Stimulated activated CD4-positive, alpha-beta T cell treated with anti-CD3 and anti-CD28 coated beads, Interleukin-4, amount 100 ng/mL, for 1 hour (primary cell): ENCODE measurements at places on chromosomes 12 and 14.

DNA sequence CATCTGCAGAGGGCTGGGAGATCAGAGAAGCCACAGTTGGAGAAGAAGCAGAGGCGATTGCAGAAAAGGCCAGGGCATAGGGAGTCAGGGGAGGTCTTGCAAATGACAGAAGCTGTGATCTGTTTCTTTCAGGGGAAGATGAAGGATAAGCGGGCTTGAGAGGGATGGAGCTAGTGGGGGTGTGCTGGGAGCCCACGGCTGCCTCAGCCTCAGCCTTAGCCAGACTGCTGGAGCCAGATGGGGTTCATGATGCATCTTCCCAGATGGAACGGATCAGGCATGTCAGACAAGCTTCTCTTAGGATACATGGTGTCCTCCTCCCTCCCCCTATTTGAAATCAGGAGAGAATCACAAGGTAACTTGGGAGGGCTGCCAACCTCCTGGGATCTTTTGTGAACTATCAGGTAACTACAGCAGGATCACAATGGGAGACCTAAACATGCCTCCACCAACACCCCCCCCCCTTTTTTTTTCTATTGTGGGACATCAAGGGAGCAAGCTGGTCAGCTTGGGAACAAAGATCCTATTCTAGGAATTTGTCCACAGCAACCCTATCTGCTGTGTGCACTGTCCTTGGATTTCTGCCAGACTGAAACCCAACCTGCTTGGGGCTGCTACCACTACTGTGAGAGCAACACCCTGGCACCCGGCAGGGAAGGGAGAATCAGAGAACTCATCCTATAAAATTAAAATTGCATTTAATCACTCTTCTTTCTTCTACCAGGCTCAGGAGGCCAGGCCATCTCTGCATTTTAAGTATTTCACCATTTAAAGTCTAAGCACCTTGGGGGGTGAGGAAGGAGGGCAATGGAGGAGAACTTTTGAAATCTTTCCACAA lies 10.7 kb upstream of the ATP2A2 start:
- DNase-seq, result no peak

GRCh38 chr14:64178814-64179213 lies 115.4 kb downstream of the ESR2 start:
- no peak for DNase-seq

GRCh38 chr12:132491138-132491663 lies 1.2 kb downstream of the FBRSL1 start:
- DNase-seq, result no peak

- DNase-seq, result no peak
Measured at GRCh38 chr14:90281261-90281660, 24.9 kb downstream of the PSMC1 start.

DNA sequence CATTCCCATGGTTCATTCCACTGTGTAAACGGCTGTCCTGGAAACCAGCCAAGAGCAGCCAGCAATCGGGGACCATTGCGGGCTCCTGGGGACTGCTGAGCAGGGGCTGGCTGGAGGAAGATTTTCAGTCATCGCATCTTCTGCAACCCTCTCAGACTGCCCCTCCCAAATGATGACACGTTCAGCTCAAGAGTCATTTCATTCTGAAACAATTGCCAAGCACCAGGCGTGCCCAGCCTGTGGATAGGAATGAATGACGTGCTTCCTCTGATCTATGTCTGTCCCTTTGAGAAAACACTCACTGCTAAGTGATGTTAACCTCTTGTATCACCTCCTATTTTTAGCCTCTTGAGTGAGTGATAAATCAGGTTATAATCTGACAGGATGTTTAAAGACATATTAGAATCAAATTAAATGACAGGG lies 62.0 kb downstream of the NDUFA12 start:
- peak; percentile 10 for DNase-seq

DNA sequence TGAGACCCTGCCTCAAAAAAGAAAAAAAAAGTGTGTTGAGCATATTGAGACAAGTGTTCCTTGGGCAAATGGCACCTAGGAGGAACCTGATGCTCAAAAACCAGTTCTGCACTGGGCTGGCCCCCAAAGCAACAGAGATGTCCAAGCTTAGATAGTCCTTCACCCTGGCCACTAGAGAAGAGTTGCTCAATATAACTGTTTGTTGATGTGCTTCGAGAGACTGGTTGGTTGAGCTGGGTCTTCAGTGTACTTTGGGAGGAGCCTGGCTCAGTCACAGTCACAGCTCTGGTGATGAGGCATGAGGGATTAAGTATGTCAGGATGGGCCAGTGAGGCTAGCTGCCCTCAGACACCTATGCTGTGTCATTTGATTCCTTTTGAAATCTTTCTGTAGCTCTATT lies 38.0 kb downstream of the SLC2A14 start:
- DNase-seq, result no peak

DNA sequence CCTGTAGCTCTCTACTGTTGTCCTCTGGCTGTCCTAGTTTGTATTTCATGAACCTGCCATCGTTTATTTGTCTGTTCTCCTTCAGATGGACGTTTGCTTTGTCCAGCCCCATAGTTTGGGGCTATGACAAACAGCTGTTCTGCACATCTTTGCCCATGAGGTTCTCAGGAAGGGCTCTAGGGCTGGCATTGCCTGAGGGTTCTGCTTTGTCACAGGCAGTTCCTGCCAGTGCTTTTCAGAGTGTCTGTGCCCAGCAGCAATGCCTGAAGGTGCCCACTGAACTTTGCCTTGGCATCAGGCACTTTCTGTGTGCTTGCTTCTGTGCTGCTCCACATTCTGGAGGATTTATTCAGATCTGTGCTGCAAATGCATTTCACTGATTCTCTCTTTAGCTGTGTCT lies 361.3 kb downstream of the TMEM121 start:
- DNase-seq, result no peak

DNA sequence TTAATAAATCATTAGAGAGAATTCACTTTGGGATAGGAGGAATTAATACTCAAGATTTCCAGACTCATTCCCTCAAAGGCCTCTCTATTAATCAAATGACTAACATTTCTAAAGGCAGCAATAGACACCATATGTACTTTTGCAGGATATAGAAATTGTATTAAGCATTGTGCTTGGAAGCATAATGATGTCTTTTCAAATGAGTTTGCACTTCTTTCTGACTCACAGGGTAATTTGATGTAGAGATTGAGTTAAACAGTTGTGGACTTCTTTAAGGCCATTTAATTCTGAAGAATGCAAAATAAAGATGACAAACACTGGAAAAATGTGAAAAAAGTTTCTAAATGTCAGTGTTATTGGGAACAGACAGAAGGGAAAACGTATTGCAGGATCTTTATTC lies 63.4 kb upstream of the CSRP2 start:
- DNase-seq, result no peak

GRCh38 chr12:118064608-118065007 lies 3.6 kb upstream of the WSB2 start:
- DNase-seq, result no peak

DNA sequence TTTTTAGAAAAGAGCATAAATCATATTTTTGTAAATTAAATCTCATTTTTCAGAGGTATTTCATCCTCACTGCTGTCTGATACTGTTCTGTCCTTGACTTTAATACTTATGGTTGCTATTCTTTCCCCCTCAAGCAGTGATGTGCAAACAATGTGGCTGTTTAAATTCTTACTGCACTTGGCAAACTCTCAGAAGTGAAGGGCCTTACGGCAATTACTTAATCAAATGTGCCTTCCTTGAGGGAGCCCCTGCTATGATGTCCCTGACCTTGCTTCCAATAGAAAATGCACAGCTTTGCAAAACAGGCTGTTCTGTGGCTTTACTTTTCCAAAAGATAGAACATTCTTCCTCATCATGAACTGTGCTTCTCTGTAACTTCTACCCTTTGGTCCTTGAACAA lies 35.2 kb downstream of the UBE3B start:
- no peak for DNase-seq

- DNase-seq, result no peak
Measured at GRCh38 chr14:62952226-62952625, 93.0 kb downstream of the KCNH5 start.

DNA sequence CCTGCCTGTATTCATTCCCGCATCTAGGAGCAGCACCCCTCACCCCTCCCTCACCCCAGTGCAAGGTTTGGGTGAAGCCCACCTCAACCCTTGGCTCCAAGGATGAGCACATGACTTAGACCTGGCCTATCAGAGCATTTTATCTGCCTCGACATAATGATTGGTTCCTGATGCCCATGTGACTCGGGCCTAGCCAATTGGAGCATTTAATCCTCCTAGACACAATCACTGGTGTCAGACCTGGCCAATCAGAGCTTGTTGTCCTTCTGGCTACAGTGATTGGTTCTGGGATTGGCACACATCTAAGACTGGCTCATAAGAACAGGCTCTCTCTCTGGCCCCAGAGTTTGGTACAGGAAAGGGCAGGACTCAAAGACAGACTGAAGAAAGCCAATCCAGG lies 73.1 kb upstream of the MYL2 start:
- no peak for DNase-seq

DNA sequence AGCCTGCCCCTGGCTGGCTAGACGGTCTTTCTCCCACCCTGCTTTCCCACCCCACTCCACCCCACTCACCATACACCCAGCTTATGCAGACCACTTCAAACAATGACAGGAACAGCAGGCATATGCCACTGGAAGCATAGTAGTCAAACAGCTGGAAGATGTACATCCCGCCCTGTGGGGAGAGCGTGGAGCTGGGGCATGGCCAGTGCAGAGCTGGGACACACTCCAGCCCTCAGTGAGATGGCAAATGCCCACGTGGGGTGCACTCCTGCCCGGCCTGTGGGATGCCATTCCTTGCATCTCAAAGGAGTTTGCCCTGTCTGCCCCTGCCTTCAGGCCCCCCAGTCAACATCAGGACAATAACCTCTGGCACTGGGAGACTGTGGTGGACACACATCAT lies 18.8 kb downstream of the SLC6A12 start:
- DNase-seq, result no peak
